ENCODE measurements at places on chromosomes 7 and 10.

DNA sequence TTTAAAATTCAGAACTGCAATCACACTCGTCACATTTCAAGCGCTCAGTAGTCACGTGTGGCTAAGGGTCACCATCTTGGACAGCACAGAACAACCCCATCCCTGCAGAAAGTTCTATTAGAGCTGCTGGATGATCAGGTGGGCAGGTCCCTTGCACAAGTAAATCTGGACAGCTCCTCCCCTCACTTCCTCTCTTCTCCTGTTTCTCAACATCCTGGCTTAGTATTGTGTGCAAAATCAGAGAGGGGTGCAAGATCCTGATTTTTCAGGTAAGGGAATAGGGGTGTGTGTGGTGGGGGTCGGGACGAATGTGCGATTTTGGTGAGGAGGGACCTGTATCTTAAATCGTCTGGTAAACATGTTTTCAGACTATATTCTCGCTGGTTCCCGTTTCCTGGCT is at the start of gene GIMAP4:
TSS of gene GIMAP4 (plus strand) at position 222 of the 400 bp plus-strand sequence. CDS start 2,512 bp downstream, outside the sequence.
- DNase-seq = no peak

- DNase-seq = peak; percentile 22
These were observed 1.3 kb downstream of the MBLAC1 start for GRCh38 chr7:100127866-100128636.

DNA sequence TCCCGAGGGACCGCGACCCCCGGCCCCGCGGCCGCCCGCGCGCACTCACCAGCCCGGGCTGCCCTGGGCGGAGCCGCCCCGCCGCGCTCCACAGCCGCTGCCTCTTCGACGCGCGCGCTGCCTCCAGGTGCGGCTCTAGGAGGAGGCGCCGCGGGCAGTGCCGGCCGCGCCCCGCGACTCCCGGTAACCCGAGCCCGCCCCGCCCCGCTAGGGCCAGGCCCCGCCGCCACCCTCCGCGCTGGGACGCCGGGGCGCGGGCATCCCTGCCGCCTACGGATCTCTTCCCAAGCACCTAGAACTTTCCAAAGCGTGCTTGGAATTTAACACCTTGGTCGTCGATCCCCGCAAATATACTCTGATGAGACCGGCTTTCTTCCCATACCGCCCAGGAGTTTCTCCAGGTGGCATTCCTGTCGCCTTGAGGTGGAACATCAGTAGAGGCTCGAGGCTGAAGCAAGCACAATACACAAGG is at the start of gene SLC26A5:
TSS of gene SLC26A5 (minus strand) at position 159 of the 472 bp plus-strand sequence. CDS start 24,693 bp downstream, outside the sequence.
- DNase-seq = peak; percentile 47

GRCh38 chr10:61285749-61286148 is 167.4 kb downstream of the TMEM26 start:
- DNase-seq = no peak

DNA sequence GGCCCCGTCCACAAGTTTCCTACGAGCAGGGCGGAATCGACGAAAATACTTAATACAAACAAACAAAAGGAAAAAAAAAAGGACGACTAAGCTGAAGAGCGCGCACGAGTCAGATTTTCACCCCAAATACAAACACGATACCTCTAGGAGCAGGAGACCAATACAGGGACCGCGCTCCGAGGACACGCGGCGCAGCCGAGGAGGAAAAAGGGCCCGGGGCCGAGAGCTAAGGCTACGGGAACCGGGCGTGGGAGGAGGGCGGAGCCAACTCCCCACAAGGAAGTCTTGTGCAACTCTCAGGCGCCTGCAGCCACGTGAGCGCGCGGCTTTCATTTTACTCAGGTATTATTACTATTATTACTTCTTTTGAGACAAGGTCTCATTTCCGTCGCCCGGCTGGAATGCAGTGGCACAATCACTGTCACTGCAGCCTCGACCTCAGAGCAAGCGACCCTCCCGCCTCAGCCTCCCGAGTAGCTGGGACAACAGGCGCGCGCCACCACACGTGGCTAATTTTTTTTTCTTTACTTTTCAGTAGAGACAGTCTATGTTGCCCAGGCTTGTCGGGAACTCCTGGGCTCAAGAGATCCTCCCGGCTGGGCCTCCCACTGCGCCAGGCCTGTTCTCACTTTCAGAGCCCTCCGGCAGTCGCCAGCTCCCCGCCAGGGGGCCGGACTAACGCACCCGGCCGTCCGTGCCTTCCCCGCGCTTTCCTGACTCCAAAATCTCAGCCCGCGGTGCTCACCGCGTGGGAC is 1.2 kb downstream of the HNRNPF start:
- DNase-seq = peak; percentile 45

DNA sequence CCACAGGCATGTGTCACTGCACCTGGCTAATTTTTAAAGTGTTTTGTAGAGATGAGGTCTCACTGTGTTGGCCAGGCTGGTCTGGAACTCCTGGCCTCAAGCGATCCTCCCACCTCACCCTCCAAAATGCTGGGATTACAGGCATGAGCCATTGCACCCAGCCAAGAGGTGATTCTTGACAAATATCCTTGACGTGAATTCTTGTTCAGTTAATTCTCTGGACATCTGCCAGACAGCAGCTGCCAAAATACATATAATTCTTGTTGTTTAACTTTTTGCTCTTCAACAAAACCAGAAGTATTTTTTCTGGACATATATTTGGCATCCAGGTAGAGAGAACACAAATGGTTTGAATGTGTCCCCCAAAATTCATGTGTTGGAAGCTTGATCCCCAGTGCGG is 3.2 kb downstream of the ACADSB start:
- no peak for DNase-seq

DNA sequence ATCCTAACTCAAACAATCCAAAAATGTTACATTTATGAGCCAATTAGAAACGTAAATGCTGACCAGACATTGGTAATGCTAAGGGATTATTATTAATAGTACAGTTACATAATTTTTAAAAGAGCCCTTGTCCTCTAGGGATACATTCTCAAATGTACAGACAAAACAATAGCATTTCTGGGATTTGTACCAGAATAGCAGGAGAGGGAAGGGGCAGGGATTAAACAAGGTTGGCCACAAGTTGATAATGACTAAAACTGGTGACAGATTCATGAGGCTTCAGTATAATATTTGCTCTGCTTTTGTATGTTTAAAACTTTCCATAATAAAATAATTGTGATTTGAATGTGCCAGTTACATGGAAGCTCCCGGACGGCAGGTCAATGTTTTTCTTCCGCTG is 27.0 kb downstream of the HSPA12A start:
- no peak for DNase-seq

- no peak for DNase-seq
These were observed 274.6 kb upstream of the SMIM30 start for GRCh38 chr7:113392841-113393540.

- DNase-seq = no peak
These were observed 38.2 kb upstream of the PPIF start for GRCh38 chr10:79308969-79309665.

- no peak for DNase-seq
These were observed 45.0 kb upstream of the GRM3 start for GRCh38 chr7:86598721-86599120.

DNA sequence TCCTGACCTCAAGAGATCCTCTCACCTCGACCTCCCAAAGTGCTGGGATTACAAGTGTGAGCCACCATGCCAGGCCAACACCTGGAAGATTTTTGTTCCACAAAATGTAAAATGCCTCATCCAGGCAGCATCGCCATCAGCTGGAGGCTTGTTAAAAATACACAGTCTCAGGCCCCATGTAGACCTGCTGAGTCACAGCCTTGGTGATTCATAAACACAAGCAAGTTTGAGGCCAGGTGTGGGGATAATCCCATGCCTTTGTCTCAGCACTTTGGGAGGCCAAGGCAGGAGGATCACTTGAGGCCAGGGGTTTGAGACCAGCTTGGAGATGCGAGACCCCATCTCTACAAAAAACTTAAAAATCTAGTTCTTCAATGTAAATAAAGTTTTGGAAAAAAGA is 49.1 kb upstream of the FOXK1 start:
- no peak for DNase-seq

DNA sequence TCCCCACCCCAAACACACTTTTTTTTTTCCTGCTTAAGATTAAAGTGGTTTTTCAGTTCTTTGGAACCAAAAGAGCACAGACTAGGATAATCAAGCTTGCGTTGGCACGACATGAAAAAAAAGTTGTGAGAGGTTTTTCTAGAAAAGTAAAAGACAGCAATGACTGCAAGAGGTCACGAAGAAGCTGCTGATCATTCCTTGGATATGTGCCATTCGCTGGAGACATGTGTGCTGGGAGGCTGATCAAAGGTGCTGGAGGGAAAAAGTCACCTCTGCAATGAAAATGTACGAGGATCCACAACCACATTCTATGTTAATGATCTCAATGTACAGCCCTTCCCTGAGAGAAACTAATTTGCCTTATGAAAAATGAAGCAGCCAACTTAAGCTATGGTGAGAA is 5.4 kb downstream of the AKR1B1 start:
- DNase-seq = no peak

- no peak for DNase-seq
These were observed 166.7 kb downstream of the SEPTIN7 start for GRCh38 chr7:35967366-35968139.

GRCh38 chr7:74043523-74043951 is 15.6 kb downstream of the ELN start:
- no peak for DNase-seq

DNA sequence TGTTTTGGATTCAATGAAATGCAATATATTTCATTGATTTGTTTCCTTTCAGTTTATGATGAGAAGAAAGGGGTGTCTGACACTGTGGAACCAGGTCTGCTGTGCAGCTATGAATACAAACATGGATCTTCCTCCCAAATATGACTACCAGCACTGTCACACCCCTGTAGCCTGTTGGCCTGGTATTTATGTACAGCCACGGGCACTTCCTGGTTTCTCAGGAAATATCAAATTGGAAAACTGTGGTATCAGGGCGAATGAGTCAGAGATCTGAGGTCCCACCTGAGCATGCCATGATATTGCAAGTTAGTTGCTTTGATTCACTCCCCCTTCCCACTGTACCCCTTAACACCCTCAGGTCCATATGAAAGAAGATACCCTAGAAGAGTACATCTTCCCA is 87.8 kb downstream of the DNMBP start:
- no peak for DNase-seq

DNA sequence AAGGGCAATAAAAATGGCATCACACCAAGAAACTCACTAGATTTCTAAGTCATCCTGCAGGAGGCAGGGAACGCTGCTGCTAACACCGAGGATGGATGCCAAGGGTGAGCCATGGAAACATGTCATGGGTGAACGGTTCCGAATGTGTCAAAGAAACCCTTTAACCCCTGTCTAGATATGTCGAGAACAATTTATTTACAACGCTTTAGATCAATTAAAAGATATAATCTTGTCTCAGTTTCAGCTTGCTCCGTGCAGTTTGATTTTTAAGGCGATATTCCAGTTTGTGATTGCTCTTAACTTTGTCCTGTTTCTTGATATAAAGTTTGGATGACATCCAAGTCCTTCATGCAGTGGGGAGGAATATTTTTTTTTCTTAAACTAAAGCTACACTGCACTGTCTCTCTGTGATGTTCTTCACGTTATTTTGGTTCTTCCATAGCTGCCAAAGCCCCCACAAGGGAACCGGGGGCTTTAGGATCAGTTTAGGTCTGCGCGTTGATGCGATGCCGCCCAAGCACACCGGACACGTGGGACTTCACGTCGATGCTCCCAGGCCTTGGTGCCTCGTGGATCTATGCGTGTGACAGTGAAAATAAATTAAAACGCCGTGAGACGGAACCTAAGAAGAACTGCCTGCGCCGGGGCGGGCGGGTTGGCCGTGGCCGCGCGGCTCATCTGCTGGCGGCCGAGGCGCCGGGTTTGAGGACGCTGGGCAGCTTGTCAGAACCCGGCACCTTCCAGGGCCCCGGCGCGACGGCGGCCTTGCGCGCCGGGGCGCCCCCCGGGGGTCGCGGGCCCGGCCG is 220.3 kb downstream of the PHTF2 start:
- DNase-seq = peak; percentile 48

GRCh38 chr7:130566168-130566897 is 74.4 kb downstream of the MEST start:
- no peak for DNase-seq

GRCh38 chr7:24757353-24758275 is at the start of gene GSDME:
GSDME (minus strand) TSS chr7:24757464; CDS start chr7:24749774, 7,690 bp downstream.
- no peak for DNase-seq

DNA sequence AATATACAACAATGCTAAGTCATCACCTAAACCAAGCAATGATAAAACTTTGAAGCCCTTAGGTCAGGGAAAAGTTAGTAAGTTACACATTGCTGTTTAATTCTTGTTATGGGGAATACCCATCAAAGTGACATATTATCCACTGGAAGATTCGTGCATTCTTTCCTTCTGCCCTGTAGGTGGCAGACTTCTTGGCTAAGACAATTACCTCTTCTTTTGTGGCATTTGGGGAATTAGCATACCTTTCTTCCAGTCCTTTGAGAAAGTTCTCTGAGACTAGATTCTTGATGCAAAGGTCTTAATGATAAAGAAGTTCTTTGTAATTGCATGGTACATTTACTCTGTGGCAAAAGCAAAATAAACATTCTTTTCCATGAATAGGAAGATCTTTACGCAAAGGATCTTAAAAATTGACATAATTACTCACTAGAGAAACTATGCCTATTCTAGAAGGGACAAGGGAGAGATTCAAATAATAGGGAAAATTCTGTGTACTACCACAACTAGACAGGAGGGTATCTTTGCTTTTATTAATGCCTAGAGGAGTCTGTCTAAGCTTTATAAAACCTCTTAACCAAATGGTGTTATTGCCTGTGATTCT is 395.9 kb downstream of the GRM8 start:
- no peak for DNase-seq

Data from NCI-H1105 treated with DMSO at 0.1 percent for 48 hours (cell line).